ENCODE measurements at places on chromosomes 11 and 22.

DNA sequence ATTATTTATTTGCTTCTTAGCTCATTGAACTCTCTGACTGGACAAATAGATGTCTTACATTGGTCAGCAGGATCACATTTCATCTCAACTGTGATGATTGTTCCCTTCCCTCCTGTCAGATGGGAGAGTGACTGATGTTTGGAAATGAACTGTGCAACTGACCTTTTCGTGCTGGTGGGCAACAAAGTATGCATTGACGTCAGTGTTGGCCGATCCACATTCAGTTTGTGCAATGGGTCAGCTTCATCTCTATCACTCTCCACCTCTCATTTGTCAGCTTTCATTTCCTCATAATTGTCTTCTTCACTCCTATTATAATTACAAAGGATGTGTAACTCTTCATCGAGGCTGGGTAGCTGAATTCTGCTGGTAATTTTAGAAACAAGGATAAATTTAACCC, 71.3 kb downstream of the PPP2R1B start:
- DNase-seq, result no peak

DNA sequence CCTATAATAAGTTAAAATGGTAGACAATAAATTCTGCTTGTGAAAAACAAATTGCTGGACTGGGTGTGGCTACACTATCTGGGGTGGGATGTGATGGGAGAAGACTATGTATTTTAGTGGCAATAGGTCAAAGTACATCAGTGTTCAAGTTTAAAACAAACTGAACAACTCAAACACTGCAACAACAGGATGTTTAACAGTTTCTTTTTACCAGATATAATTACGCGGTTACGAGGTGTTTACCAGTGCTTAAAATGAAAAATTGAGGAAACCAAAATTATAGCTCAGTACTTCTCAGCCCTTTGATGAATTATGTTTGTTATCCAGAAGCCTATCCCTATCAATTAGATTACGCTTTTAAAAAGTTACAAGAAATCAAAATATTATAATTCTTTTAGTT, 3.2 kb downstream of the PRDM10 start:
- DNase-seq, result no peak

GRCh38 chr11:7253800-7254199, 2.1 kb downstream of the SYT9 start:
- no peak for DNase-seq

- no peak for DNase-seq
Measured at GRCh38 chr11:1041149-1041467, 4.6 kb upstream of the MUC6 start.

GRCh38 chr11:12066799-12067508, 43.4 kb upstream of the MICAL2 start:
- no peak for DNase-seq

DNA sequence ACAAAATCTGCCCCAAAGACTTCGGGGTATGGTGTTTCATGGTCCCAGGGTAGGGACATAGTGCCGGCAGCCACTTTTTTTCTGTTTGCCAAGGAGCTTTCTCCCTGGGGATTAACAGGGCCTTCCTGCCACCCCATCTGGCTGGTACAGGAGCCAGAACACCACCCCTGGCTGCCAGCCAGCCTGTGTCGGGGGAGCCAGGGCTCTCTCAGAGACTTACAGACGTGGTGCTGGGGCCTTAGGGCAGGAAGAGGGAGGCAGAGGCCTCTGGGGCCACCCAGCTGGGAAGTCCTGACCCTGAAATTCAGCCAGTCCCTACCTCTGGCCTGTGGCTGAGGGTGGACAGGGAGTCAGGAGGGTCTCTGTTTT, 52.4 kb upstream of the CDON start:
- no peak for DNase-seq

- no peak for DNase-seq
Measured at GRCh38 chr22:28021116-28021997, 102.3 kb upstream of the PITPNB start.

GRCh38 chr11:117878314-117878938, 2.0 kb upstream of the FXYD6 start:
- DNase-seq, result no peak

DNA sequence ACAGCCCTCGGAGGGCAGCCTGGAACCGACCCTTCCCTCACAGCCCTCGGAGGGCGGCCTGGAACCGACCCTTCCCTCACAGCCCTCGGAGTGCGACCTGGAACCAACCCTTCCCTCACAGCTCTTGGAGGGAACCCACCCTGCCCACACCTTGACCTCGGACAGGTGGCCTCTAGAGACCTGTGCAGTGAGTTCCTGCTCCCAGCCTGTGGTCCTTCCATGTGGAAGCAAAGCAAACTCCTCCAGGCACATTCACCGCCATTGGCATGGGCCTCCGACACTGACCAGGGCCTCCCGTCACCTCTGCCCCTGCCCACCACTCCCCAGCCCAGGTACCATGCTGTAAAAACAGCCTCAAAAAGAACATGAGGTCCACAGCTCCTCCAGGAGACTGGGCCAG, 272.1 kb downstream of the BRD1 start:
- no peak for DNase-seq

DNA sequence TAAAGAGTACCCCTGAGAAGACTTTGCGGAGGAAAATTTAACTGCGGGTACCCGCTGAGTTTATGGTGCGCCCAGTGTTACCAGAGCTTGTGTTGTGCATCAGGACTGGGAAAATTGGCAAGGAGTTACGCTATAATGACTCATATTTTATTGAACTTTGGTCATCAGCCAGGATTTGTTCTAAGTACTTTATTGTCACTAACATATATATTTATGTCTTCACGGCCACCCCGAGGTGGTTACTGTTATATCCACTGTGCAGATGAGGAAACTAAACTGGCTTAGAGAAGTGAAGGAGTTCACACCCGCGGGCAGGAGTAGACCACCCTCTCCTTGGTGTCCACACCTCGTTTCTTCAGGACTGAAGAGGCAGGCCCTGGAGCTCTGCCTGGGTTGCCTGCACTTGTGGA, 667 bp downstream of the ACCS start:
- peak; percentile 55 for DNase-seq
